Activated CD4-positive, alpha-beta T cell treated with anti-CD3 and anti-CD28 coated beads, Interleukin-2, amount 50 U/mL, for 48 hours (primary cell): ENCODE measurements at places on chromosomes 2 and 18.

DNA sequence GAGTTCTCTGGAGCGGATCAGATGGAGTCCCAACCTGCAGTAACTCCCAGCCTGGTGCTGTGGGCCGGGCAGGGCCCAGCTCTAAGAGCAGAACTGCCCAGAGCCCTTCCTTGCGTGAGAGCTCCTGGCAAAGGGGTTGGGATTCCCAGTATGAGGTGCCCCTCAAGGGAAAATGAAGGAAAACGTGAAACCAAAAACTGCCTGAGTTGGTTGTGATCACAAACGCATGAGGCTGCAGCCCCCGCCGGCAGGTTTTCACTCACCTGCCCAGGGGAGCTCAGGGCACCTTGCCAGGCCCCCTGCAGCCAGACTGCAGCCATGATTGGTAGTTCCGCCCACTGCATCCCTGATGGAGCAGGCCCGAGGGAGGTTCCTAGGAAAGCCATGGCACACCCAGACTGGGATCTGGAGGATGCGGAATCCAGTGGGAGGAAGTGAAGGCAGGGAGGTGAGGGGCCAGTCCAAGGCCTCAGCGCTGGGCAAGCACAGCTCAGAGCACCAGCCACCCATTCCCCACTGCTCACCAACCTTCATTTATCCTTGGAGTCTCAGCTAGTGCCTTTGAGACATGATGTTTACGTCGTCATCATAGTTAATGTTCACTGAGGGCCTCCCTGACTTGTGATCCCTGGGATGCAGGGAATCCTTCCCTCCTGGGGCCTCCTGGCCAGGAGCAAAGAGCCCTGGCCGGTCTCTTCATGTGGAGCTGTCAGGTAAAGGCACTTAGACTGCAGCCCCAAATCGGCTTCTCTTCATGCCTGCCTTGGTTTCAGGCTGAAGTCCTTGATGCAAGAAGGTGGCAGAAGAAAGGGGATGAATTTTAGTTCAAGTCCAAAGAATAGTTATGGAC lies 103.2 kb downstream of the INHBB start:
- DNase-seq: no peak

DNA sequence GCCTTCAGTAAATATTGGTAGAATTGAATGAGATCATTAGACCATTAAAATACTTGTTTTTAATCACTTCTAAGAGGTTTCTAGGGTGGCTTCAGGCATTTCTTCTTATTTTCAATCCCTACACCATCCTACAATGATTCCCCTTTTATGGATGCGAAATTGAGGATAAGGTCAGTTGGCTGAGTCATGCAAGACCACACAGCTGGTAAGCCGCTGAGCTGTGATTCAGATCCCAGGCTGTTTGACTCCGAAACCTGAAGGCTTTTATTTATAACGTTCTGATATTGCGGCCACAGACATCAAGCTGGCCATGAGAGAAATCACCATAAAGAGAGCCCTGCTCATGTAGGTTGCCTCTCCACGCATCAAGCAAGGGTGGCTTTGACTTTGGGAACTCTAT lies 133.4 kb downstream of the VAPA start:
- DNase-seq: no peak

DNA sequence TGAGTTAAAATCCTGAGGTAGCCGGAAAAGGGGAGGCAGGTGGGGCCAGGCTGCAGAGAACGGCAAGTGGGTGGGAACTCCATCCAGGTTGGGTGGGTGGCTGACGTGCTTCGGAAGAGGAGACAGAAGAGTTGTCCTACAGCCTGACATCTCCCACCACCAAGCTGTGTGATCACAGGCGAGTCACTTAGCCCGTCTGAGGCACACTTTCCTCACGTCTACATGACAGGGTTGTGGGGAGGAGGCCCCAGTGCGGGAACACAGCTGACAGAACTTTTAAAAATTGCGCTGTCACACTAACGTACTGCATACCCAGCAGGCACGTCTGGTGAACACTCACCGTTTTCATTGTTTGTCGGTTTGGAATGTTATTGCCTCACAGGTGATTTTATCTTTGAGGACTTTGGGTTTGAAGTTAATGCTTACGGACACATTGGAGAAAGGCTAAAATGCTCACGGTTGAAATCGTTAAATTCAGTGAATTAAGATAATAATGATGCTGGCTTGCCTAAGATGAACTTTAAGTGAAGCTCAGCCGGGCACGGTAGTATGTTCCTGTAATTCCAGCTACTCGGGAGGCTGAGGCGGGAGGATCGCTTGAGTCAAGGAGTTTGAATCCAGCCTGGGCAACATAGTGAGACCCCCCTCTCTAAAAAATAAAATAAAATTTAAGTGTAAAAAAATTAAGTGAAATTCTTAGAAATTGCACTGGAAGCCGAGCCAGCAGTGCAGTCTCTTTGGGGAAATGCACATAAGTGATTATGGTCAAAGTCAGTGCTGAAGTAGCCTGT lies 8.9 kb downstream of the EMILIN2 start:
- no peak for DNase-seq

DNA sequence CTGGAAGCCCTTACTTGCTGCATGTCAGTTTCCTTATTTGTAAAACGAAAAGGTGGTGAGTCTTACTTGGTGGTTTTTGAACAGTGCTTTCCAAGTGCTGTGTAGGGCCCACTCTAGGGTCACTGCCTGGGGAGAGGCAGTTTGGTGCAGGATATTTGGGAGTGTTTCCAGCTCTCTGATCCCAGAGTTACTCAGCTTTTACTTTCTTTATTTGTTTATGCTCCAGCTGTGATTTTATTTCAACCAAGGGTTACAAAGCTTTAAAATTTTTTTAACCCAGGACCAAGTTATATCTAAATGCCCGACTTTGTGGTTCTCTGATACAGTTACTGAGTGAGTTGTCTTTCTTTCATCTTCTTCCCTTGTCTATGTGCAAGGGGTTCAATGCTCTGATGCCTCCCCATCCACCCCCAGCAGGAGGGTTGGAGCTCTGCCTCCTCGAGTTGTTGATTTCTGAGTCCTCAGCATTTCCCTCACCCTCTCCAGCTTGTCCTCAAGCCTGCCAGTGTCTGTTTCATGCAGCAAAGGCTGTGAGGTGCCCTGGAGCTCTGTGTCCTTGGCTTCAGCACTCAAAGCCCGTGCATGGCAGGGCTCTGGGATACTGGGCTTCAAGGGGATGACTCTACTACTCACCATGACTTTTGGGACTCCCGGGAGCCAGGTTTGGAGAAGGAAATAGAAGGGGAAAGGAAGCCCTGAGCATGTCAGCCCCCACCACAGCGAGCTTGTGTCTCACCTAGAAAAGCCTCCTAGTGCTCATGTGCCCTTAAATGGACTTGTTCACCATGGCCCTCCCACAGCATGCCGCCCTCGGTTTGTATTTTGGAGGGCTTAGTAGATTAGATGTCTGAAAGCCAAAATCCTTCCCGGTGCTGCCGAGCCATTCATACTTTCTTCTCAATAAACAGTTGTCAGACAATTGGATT lies 236.8 kb downstream of the SETBP1 start:
- DNase-seq: no peak

DNA sequence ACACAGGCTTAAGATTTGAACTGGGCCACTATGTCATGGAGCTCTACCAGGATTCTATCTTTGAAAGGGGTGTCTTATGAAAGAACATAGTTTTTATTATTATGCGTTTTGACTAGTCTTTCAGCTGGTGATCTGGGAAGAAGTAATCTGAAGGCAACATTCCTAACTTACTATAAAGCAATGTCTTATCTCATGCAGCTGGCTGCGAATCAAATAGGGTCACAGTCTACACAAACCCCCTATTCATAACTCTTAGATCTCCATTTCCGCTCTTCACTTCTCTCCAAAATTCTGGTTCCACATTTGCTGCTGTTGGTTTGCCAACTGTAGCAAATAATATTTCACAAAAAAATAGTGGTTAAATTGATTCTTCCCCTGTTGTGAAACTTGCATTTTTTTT lies 813.3 kb downstream of the CNTNAP5 start:
- DNase-seq: no peak

DNA sequence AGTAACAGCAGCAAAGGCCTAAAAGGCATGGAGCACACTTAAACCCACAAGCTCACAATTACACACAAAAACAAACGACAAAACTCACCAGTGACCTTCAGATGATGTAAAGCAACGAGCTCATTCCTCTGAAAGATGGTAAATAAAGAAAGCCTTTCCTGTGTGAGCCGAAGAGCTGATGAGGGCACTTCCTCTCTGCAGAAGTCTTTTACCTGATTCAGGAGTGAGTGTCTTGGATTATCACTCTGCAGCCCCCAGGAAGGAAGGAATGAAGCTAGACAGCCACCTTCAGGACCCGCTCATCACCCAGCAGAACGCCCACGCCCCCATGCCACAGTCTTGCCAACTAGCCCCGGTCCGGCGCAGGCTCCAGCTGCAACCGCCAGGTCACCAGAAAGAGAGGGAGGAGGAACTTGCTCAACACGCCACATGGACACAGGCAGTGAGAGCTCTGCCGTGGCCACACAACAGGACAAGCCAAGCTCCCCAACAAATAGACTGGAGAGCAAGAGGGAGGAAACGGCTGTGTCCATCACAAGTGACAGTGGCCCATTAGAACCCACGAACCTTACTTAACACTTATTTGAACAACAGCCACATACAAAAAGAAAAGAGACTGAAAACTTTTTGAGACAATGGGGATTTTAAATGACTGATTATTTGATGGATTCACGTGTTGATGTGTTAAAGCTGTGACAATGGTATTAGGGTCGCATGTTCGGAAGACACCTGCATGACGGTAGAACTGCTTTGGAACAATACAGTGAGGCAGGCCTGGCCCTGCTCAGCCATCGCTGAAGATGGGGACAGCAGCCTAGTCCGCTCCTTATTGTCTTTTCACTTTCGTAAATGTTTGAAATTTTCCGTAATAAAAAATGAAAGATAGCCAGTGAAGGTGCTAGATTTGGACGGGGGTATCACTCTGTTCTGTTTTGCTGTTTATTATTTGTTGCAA lies 127.3 kb downstream of the HDAC4 start:
- DNase-seq: no peak

DNA sequence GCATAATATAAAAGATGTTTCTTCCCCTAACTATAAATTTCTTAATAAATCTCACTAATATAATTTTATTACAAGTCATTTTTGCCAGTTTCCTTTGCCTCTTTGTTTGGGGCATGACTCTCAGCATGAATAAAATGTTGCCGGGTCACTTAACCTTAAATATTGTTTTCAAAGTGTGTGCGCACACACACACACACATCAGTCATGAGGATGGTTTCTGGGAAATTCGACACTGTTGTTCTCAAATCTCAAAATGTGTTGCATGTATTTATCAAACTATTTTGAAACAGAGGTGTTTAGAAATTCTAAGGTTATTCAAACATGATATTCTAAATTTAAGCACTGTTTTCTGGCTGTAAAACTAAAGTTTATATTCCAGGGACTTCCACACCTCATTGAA lies 31.5 kb downstream of the FAP start:
- no peak for DNase-seq

DNA sequence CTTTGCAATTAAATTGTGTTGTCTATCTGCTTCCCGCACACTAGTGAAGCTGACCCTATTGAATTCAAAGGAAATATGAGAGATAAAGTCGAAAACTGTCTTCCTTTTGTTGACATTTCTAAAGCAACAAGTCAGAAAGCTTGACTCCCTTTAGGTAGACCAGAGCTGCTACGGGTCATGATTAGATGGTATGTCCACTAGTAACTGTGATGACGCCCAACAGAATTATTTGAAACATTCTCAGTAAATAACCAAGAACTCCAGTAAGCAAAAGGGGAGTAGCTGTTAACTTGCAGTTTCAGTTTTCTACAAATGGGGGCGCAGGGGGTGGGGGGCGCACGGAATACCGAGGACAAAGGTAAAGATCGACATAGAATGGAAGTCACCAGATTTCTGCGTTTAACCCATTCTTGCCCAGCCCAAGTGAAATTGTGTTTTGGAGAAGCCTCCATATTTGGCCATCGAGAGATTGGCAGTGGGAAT lies 56.4 kb downstream of the CRIM1 start:
- DNase-seq: no peak

GRCh38 chr2:16202266-16203020 lies 262.1 kb downstream of the MYCN start:
- no peak for DNase-seq

- no peak for DNase-seq
Observed at GRCh38 chr2:121944072-121944831, 188.8 kb downstream of the TSN start.

GRCh38 chr2:221337957-221338685 lies 234.0 kb downstream of the EPHA4 start:
- no peak for DNase-seq

GRCh38 chr2:201130524-201131186 lies 14.7 kb downstream of the CFLAR start:
- DNase-seq: no peak

DNA sequence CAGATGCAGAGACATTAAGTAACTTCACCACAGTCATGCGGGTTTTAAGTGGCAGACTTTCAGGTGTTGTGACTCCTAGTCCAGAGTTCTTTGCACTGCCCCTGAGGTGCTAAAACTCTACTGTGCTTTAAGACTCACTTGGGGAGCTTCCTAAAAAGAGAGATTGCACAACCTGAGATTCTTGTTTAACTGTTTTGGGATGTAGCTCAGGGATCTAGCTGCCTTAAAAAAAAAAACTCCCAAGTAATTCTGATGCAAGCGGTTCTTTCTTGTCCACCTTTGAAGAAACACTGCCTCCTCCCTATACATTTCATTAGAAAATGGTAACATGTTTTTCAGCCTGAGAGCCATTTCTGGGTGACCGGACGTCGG lies 13.0 kb downstream of the IL37 start:
- DNase-seq: no peak

DNA sequence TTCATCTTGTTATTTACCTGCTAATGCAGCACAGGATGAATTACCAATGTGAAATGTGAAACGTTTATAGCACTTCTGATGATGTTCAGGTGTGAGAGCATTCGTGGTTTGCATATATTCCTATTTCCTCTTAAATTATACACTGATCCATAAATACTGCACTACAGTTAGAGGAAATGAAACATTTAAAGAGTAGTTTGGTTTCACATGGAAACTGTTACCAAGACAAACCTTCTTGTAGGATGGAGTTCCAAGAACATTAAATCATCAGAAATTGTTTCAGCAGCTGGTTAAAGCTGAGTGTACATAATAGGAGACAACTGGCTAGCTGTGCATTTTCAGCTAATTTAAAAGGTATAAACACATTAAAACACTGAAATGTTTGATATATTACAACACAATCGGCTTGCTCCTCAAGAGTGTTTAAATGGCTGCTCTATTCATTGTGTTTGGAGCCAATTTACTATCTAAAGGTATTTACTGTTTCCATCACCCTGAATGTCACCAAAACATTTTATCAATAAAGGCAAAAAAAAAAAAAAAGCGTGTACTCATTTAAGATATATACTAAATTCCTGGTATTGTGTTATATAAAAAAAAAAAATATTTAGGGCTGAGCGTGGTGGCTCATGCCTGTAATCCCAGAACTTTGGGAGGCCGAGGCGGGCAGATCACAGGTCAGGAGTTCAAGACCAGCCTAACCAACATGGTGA lies 100.6 kb downstream of the DYM start:
- no peak for DNase-seq
